Activated T-cell treated with anti-CD3 and anti-CD28 coated beads, Interleukin-2, amount 50 U/mL, for 4 hours (primary cell): ENCODE measurements at places on chromosomes 4 and X.

- DNase-seq: no peak
Observed at GRCh38 chr4:25112366-25112994, 47.8 kb downstream of the SEPSECS start.

- no peak for DNase-seq
Observed at GRCh38 chr4:26179316-26179760, 141.5 kb upstream of the RBPJ start.

GRCh38 chr4:169571435-169571834, 40.9 kb downstream of the NEK1 start:
- DNase-seq: no peak

DNA sequence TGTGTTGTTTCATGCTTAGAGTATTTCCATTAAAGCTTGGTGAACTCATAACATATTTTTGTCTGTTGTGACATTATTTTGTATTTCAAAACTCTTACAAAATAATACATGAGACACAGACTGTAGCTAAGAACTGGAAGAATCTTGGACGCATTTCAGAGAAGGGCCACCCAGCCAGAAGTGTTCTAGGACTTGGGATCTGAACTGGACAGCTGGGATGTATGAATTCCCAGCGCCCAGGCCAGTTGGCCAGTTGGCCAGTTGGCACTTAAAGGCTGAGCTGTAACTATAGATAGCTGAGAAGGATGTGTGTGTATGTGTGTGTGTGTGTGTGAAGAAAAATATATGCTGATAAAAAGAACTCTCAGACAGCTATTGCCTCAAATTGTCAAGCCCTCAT, 193.4 kb upstream of the GPR101 start:
- DNase-seq: no peak

DNA sequence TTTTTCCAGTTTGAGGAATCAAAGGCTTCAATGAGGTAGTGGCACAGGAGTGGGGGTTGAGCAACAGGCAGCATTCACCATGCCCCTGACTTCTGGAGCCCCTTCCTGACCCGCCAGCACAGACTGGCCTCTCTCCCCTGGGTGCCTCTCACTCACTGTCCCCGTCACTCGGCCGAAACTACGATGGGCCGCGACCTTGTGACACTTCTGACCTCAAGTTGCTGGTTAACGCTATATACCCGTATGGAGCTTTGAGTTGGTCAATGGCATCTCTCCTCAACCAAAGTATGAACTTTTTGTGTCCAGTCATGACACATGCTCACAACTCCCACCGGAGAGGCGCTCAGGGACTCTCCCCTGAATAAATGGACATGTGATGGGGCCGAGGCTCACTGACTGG, 72.1 kb downstream of the IRF2 start:
- DNase-seq: no peak

DNA sequence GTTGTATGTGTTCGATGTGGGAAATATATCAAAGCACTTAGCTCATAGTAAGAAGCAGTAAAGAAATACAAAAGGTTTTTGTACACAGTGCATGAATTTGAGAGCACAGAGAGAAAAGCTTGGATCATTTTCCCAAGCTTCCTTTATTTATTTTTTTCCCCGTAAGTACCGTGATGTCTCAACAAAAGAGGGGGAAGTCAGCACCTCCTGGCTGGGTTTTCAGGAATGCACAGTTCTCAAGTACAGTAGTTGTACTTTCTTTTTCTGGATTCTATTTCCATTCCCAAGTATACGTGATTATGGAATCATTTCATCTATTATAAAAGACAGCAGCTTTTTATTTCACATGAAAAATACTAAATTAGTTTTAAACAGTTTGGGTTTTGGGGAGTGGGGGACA, 171.5 kb upstream of the EDNRA start:
- DNase-seq: no peak

GRCh38 chr4:186701788-186702187, 21.9 kb downstream of the FAT1 start:
- no peak for DNase-seq

- DNase-seq: no peak
Observed at GRCh38 chrX:101265869-101266428, 25.2 kb downstream of the TAF7L start.

DNA sequence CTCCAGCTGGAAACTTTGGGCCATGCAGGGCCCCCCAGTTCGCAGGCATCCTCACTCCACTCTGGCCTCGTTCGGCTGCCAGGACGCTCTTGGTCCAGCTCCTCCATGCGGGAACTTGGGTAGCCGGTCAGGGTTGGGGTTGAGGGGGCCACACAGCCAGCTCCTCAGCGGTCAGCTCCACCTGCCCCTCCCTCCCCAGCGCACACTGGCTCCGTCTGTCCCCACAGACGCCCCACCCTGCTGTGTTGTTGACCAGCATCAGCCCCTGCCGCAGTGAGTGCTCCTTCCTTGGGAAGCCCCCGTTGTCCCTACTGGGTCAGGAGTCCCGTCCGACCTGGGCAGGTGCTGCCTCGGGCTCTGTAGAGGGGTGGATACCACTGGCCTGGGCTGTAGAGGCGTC, 5.8 kb downstream of the FGFRL1 start:
- DNase-seq: no peak

DNA sequence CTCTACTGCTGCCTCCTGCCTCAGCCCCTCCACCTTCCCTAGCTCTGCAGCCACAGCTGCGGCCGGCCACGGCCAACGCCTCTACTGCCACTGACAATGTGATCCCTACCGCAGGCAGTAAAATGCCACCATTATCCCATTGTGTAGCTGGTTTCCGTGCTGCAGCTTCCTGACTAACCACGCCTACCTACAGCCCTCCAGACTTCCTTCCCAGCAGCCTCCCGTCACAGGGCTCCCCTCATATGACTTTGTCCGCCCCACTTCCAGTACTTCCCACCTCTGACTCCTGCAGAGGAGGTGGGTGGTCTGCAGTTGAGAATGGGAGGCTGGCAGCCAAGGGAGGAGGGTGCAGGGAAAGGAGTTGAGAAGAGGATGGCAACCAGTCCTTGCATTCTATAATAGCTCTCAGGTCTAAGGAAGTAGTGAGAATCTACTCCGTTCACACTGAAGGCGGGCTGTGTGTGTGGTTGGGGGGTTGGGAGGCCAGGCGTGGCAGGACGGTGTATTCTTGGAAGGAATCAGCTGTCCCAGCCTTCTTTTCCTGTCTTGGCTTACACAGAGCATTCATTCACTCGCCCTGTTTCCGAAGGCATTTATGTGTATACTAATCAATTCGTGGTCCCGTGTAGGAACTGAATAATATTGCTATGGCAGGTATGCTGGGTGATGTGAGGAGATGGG, 33.1 kb upstream of the USP51 start:
- no peak for DNase-seq

- DNase-seq: no peak
Observed at GRCh38 chr4:126564283-126564854, 1068.4 kb upstream of the INTU start.

- DNase-seq: no peak
Observed at GRCh38 chr4:101033986-101034385, 313.3 kb downstream of the PPP3CA start.

DNA sequence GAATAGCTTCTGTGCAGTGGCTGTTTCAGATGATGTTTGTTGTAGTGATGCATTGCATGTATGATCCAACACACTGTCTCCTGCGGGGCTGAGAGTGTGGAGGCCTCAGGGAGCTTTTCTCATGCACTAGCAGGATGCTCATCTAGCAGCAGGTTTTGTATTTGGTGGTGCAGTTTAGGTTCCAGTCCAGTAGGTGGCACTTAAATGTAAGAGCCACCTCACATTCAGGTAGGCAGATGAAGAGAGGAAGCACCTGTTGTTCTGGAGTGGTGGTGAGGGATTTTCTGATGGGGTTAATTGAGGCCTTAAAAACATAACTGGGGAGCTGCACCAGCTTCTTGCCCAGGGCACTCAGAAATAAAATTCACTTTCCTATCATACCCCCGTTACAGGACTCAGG, 300.9 kb downstream of the SPIN4 start:
- DNase-seq: no peak

DNA sequence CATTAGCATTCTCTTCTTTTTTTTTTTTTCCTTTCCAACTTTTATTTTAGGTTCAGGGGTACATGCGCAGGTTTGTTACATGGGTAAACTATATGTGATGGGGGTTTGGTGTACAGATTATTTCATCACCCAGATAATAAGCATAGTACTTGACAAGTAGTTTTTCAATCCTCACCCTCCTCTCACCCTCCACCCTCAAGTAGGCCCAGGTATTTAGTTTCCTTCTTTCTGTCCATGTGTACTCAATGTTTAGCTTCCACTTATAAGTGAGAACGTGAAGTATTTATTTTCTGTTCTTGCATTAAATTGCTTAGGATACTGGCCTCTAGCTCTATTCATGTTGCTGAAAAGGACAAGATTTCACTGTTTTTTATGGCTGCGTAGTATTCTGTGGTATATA, 140.8 kb upstream of the PGRMC2 start:
- no peak for DNase-seq

- no peak for DNase-seq
Observed at GRCh38 chr4:182242787-182243186, 415 bp upstream of the TENM3 start.

- no peak for DNase-seq
Observed at GRCh38 chr4:73414936-73415271, 10.8 kb downstream of the ALB start.

- DNase-seq: no peak
Observed at GRCh38 chr4:145799223-145799622, 119.3 kb downstream of the C4orf51 start.

- DNase-seq: no peak
Observed at GRCh38 chr4:60216752-60217151, 983.4 kb upstream of the ADGRL3 start.

DNA sequence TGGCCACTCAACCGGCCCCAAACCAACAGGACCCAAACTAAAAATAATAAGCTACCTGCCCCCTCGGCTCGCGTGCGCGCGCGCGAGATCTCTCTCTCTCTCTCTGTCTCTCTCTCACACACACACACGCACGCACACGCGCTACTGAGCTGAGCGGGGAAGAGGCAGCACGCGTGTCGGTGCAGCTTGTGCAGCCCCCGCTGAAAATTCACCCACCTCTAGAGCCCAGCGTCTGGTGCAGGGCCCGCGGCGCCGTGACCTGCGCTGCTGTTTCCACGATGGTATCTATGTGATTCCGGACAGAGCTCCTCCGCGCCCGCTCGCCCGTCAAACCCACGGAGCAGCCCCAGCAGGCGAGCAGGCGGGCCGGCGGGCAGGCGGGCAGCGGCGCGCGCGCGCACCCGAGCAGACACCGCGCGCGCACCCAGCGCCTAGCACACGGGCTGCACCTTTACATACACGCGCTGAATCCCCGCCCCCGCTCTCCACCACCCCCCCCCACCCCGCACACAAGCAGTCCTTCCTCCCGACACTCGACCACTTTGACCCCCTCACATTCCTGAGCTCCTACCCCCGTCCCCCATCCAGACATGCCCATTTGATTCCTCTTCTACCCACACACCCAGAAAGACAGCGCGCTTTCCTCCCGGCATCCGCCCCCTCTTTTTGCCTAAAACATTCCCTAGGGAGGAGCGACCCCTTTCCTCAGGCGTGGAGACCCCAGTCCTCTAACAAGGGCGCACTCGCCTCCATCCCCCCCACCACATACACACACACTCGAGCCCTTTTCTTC, 1.0 kb downstream of the SLITRK4 start:
- DNase-seq: no peak

DNA sequence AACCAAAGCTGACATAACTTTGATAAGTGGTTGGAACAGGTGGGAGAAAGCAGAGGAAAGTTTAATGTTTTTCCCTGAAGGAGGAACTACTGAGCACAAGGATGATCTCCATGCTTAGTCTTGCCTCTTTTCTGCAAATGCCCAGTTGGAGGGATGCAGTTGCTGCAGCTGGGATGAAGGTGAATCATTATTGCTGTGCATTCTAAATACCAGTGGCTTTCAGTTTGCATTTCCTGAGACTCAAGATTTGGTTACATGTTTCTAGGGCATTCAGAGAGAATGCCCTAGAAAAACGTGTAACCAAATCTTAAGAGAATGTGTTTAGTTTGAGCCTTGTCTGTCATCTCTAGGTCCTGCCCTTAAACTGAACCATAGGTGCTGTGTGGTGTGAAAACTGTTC, 42.2 kb downstream of the METTL14 start:
- no peak for DNase-seq

- no peak for DNase-seq
Observed at GRCh38 chr4:184189966-184190365, 27.7 kb downstream of the ENPP6 start.

DNA sequence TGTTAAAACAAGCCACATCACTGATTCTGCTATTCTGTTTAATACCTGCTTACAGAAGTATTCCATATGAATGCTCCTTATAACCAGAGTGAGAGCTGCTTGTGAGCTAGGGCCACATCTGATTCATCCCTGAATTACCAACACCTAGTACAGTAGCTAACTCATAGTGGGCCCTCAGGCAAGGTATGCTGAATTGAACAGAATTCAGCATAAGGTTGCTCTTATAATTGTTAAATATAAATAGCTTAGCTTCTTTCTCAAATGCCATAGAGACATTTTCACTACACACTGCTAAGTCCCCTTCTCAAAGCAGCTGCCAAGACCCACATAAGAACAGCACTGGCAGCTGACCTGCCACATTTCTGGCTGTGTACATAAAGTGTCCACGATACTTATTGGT, 27.0 kb upstream of the MCF2 start:
- no peak for DNase-seq

GRCh38 chrX:119708936-119709335, 16.0 kb upstream of the SEPTIN6 start:
- no peak for DNase-seq

DNA sequence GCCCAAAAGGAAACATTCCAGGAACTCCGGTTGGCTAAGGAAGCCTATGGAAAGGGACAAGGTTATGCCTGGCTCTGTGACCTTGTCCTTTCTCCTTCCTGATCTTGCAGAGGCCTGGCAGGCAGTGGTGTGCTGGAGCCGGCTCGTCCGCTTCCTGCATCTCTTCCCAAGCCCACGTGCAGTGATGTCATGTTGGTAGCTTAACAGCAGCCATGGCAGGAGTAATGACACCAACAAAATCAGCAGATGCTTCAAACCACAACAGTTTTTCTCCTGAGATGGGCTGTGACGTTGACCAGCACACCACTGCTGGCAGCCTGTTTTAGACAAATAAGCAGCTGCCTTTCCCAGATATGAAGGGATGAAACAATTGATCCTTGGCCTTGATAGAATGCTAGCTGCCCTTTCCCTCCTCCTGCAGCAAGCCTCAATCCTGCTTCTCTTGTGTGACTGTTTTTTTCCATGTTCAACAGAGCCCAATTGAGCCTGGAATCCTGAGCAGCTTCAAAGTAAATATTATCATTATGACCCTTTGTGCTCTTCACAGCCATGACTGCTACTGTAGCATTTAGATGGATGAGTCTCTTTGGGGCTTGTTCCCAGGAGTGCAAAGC, 23.4 kb downstream of the SEPTIN6 start:
- DNase-seq: no peak

- no peak for DNase-seq
Observed at GRCh38 chr4:109764376-109764775, 34.5 kb upstream of the PLA2G12A start.
